HFFc6 (cell line): ENCODE measurements at places on chromosomes 1 and 21.

GRCh38 chr1:8423269-8423691 is 105.4 kb downstream of the SLC45A1 start:
- DNase-seq: no peak

GRCh38 chr1:22861764-22862440 is 110.8 kb downstream of the LACTBL1 start:
- DNase-seq: peak; percentile 57

GRCh38 chr1:183870351-183871077 is 65.6 kb downstream of the RGL1 start:
- DNase-seq: peak; percentile 4

- DNase-seq: no peak
Measured at GRCh38 chr1:15432324-15432723, 5.9 kb upstream of the CTRC start.

DNA sequence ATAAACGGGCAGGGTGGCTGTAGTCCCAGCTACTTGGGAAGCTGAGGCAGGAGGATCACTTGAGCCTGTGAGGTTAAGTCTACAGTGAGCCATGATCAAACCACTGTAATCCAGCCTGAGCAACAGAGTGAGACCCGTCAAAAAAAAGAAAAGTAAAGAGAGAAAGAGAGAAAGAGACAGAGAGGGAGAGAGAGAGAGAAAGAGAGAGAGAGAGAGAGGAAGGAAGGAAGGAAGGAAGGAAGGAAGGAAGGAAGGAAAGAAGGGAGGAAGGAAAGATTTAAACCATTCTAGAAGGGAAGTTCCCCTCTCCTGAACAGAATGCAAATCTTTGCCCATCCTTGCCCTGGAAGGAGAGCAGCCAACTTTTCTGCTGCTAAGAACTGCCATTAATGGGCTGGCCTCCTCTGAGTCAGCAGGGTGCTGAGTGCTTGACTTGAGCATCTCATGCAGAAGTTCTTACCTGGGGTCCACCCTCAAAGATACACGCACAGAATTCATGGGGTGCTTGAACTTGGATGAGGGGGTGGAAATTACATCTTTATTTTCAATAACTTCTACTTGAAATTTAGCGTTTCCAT is 24.5 kb upstream of the TARDBP start:
- DNase-seq: no peak

DNA sequence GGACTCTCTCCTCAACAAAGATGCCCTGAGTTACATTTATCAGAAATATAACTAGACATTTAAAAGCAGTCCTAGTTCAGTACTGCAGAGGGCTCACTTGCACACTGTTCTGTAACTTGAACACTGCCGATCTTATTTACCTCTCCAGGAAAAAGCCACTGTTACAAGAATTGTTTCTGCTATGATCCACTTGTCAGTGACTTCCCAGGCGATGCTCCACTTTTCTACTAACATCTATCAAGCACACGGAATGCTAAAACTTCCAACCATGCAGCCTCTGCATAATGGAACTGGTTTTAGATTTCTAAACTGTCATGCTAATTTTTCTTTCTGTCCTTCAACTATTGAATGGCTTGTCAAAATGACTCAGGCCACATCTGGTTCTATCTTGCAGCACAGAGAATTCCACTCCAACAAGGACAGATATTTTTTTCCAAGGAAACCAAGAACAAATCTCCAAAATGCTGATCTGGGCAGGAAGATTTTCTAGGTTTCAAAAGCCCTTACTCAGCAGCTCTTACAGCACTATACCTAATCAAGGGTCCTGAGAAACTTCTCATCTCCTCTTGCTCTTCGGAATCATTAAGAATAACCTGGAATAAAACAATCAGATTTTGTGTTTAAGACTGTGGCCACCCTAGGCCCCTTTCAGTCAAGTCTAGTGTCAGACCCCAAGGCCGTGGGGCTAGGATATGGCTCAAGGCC is 9.9 kb downstream of the SEC16B start:
- DNase-seq: peak; percentile 58

DNA sequence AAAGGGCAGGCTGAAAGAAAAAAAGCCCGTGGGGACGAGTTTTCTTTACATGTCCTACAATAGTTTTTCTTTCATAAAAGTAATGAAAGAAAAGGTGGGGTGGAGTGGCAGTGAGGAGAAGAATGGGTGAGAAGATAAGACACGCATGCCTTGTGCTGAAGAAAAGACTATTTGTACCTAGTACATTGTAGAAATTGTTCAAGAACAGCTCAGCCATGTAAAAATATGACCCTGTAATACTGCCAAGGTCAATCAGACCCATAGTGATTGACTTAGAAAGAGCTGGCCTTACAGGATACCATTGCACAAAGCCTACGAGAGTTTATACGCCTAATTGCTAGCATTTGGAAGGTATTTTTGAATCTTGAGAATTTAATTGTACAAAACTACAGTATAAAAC is 126.0 kb upstream of the NRIP1 start:
- no peak for DNase-seq

DNA sequence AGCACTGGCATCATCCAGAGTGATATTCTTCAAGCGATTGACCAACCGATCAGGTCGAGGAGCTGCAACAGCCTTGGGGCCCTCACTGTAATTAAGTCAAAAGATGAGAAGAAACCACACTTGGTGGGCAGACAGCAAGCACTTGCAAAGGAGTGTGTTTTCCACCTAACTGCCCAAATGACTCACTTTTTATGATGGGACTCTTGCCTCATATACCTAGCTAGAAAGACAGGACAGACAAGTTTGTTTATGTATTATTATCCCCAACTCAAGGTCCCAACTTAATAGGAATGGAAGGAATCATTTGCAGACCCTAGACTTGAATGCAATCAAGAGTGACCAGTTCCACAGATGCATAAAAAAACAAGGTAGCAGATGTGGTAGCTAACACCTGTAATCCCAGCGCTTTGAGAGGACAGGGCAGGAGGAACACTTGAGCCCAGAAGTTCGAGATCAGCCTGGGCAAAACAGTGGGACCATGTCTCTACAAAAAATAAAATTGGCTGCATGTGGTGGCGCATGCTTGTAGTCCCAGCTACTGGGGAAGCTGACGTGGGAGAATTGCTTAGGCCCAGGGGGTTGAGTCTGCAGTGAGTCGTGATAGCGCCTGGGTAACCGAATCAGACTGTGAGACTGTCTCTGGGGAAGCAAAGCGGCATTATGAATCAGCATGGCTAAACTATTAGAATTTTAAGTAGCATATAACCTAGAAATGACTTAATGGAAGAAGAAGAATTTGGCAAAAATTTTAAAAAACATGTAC is 2.3 kb upstream of the NRAS start:
- peak; percentile 51 for DNase-seq

- no peak for DNase-seq
Measured at GRCh38 chr1:28365864-28366263, 3.7 kb upstream of the PHACTR4 start.

- DNase-seq: no peak
Measured at GRCh38 chr1:1752636-1753606, 25.3 kb downstream of the NADK start.

GRCh38 chr1:42419126-42419821 is 36.5 kb downstream of the ZMYND12 start:
- DNase-seq: no peak

DNA sequence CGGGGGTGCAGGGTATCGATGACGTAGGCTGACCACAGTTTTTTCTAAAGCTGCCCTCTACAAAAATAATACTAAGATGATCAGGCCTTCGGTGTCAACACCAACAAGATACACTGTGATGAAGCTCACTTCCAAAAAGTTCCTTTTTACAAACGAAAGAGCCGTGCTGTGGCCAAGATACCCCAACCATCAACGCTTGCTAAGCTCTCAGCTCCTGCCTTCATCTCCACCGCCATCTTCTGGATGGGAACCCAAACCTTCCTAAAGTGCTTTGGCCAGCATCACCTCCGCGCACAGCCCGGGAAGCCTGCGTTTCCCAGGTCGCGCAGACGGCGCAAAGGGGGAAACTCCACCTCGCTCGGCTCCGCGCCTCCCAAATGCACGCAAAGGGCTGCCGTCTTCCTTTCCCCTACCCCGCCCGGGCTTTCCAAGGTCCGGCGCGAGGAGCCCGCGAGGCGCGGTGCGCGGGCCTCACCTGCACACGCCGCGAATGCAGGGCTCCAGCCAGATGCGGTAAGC is 541 bp downstream of the USP48 start:
- DNase-seq: peak; percentile 28

- no peak for DNase-seq
Measured at GRCh38 chr1:32197837-32198236, 2.6 kb upstream of the CCDC28B start.
